ENCODE measurements at places on chromosomes 3 and 15. TPM values are rescaled to one million over a fixed set of nuclear protein-coding genes. Genes with fewer than 3 reads are reported as not detected.
A peak's percentile ranks its signal among the peaks of the same experiment; 100 is the strongest.

Gene STARD9
- total RNA-seq, result 5.4 TPM

DNA sequence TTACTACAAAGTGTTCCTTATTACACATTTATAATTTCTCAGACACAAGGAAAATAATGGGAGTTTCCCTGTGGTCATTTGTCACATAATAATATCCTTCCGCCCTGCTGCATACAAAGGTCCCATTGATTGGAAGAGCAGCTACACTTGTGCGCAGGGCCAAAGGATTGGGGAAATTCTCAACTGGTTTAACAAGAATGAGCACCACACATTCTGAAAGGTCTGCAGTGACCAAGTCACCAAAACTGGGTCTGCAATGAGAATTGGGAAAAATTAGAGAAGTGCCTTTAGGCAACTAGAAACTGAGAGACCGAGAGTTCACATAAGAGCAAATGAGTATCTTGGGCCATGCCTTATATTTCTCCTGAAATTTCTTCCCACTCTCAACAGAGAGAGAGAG lies 98.2 kb upstream of the NR2F2 start:
- no peak for DNase-seq

- DNase-seq, result peak; percentile 96
Observed at GRCh38 chr15:101201411-101202174, 50.3 kb downstream of the CHSY1 start.

DNA sequence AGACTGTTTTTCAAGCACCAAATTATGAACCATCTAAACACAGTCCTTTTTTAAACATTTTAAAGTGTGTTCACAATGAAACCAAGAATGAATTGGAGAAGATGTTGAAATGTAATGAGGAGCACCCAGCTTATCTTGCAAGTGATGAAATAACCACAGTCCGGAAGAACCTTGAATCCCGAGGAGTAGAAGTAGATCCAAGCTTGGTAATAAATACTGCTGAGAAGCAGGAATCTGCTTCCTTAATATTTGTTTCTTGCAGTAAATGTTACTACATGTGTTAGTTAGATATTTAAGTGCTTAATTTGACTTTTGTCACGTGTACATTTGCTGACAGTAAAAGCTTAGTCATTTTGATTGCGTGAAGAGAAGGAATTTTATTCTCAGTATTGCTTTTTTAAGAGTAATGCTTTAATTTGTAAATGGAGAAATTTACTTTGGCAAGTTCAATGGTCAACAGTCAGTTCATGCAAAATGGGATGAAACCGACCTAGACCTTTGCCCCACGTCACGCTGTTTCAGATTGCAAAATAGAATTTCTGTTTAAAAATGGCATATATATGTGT lies 69.8 kb downstream of the OPA1 start:
- no peak for DNase-seq

- DNase-seq, result no peak
Observed at GRCh38 chr15:66290518-66290917, 2.9 kb upstream of the DIS3L start.

GRCh38 chr3:69871868-69872267 lies 127.7 kb upstream of the SAMMSON start:
- DNase-seq, result no peak
